ENCODE measurements at places on chromosomes 3 and 15.
A peak's percentile ranks its signal among the peaks of the same experiment; 100 is the strongest.

DNA sequence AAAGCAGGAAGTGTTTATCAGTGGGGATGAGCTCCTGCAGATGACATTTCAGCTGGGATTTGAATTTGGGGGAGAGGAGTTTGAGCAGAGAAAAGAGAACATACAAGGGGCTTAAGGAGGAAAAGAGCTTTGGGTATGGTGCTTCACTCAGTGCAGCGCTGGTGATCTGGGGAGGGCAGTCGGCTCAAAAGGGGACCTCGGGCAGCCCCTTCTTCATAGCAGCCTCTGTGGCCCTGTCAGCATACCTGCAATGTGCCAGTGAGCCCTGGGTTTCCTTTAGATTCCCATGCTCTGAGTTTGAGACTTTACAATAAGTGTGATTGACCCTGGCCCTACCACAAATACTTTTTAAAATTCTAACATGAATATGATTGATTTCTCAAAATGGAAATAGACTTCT lies 40.2 kb downstream of the ROPN1B start:
- no peak for DNase-seq

DNA sequence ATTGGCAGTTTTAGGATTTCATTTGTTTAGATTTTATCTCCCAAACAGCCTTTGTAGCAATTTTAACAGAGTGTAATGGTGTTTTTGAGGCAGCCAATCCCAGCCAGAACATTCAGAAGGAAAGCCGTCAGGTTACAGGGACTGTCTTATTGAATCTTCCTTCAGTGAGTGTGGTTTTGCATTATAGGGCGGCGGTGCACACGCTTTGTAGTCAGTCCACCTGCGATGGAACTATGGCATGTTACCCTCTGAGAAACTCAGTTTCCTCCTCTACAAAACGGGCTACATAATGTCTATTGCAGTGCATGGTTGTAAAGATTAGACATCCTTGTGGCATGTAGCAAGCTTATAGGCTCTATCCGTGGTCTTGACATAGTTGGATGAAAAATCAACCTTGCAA lies 1.0 kb downstream of the LRRC28 start:
- peak; percentile 6 for DNase-seq

GRCh38 chr3:127964053-127964452 lies 49.0 kb downstream of the KBTBD12 start:
- no peak for DNase-seq

GRCh38 chr15:39100106-39100660 lies 480.7 kb upstream of the THBS1 start:
- no peak for DNase-seq

DNA sequence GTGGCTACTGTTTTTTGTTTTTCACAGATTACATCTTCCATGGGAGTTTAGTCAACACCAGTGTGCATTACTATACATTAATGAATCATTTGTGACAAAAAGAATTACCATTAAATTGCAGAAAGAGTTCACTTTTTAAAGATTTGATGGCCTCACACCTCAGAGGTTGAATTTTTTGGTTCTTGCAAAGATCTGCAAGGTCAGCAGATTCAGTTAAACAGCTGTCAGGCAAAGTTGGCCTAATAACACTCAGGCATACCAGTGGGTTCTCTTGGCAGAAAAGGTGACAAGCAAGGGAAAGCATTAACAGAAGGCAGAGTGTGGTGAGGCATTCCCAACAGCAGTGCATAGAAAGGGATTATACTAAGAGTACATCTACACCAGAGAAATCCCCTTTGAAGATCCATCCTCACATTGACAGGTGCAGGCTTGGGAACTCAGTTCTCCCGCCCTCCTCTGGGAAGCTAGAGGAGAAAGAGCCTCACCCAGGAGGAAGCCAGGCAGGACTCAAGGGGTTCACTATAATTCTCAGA lies 24.3 kb upstream of the PTX3 start:
- DNase-seq = no peak

DNA sequence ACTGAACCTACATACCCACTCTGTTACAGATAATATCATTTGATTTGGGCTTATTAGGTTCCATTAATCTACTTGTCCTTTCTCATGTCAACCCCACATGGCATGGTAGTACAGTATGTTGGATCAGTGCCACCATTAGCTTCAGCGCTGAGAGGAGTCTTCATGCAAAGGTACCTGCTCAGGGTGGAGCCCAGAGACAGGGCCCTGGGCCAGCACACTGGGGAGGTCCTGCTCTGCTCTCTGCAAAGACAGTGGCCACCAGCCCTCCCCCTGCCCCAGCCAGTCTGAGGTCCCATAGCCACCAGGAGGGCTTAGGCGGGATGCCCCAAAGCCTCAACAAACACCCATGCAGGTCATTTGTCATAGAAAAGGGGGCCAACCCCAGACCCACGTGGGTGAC lies 71.0 kb downstream of the ATP10A start:
- DNase-seq = no peak

- no peak for DNase-seq
Observed at GRCh38 chr3:170621256-170621655, 35.4 kb upstream of the SLC7A14 start.

DNA sequence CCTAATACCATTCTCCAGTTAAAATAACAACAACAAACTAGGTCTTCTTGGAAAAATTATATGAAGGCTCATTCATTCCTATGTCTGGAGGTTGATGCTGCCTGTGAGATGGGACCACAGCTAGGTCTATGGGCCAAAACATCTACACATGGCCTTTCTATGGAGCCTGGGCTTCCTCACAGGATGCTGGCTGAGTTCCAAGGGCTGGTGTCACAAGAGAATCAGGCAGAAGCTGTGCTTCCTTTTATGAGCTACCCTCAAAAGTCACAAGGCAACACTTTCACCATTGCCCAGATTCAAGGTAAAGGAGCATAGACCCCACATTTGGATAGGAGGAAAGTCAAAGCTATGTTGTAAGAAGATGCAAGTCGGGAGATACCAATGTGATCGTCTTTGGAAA lies 4.6 kb upstream of the RTP2 start:
- no peak for DNase-seq

All from hypothalamus (tissue), 51 donors.